Stimulated activated naive CD4-positive, alpha-beta T cell (primary cell): ENCODE measurements at places on chromosomes 12 and 14.

- DNase-seq, result no peak
Measured at GRCh38 chr12:56658921-56659320, 13.1 kb upstream of the ATP5F1B start.

DNA sequence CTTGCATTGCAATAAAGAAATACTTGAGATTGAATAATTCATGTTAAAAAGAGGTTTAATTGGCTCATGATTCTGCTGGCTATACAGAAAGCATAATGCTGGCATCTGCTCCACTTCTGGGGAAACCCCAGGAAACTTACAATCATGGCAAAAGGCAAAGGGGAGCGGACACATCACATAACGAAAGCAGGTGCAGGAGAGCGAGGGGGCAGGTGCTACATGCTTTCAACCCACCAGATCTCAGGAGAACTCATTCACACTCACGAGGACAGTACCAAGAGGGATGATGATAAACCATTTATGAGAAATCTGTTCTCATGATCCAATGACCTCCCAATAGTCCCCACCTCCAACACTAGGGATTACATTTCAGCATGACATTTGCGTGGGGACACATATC lies 172.6 kb downstream of the RASSF9 start:
- DNase-seq, result no peak

DNA sequence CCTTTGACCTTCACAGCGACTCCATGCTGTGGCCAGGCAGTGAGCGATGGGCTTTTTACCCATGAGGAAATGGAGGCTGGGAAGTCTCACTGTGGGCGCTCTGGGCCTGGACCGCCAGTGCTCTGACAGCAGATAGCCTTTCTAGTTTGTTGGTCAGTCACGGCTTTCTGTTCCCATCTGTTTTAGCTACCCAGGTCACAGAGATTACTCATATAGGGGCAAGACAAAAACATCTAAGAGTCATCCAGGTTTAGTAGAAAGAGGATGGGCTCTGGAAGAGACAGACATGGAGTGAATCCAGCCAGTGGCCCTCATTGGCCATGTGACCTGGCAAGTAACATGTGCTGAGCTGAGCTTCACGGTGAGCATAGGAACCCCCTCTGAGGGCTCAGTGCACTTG lies 68.6 kb downstream of the MARK3 start:
- DNase-seq, result no peak

DNA sequence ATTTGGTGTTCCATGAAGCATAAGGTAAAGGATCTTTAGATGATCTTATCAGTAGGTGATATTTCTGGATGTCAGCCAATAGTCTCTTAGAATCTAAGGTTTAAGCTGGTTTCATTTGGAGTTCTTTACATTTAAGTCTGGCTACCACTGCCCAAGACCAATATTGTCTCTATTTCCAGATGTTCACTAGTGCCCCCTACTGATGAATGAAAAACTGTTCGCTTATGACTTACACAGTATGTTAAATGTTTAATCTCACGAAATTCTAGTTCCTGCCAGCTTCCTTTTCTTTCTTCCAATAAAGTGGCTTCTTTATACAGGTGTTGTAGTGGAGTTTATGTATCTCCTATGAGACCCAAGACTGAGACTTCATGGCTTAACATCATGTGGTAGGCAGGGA lies 31.8 kb upstream of the MIS18BP1 start:
- DNase-seq, result no peak

DNA sequence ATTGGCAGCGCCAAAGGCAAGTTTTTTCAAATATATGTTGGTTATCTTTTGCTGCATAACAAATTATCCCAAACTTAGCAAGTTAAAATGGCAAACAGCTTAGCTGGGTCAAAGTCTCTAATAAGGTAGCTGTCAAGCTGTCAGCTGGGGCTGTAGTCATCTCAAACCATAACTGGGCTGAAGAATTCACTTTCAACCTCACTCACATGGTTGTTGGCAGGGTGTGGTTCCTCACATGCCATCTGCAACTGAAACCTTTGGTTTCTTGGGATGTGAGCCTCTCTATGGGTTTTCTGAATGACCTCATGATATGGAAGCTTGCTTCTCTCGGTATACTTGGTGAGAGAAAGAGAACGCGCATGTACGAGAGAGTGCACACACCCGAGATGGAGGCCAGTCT lies 125.4 kb downstream of the LRIG3 start:
- no peak for DNase-seq

- DNase-seq, result no peak
Measured at GRCh38 chr12:113983265-113983664, 17.1 kb upstream of the RBM19 start.

GRCh38 chr12:5230861-5231260 lies 187.2 kb downstream of the KCNA5 start:
- DNase-seq, result no peak

GRCh38 chr12:48812389-48812788 lies 5.9 kb upstream of the CACNB3 start:
- DNase-seq, result no peak

DNA sequence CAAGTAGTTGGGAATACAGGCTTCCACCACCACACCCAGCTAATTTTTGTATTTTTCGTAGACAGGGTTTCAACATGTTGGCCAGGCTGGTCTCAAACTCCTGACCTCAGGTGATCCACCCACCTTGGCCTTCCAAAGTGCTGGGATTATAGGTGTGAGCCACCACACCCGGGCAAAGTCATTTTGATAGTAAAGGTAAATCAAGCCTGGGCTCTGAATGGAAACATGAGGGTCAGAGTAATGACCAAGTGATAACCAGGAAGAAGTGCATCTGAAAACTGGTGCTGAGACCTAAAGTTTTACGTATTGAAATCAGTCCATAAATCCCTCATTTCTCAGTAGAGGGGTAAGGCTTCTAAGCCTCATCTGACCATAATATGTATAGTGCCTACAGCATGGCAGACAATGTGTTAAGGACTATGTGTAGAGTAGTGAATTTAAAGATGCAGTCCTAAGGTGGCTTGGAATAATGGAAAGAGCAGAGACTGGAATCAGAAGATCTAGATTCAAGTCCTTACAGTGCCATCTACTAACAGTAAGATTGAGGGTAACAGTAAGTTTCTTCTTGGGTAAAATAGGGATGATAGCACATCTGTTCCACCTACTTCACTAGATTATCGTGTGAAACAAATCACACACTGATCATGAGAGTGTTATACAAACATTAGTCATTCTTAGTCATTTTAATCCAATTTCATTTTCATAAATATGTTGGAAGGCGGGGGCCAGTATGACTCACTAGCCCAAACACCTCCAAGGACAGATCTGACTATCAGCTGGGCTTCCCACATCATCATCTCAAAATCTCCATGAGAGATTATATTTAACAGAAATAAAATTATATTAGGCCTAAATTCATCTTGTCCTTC lies 11.2 kb downstream of the MAP4K5 start:
- no peak for DNase-seq

DNA sequence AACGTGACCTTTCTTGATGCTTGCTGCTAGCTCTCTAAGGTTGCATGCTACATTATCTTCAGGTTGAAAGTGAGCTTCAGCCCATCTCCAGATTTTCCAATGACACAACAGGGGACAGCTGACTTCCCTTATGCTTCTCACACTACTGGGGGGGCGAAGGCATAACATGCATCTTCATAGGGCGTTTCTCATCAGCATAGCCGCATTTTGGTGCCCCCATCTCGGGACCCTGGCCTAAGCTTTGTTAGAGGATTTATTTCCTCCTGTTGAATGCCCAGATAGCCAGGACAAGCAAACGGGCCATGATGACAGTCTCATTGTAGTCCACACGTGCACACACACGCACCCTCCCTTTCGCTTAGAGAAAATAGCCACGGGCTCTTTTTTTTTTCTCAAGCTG lies 30.7 kb downstream of the SSPN start:
- no peak for DNase-seq

DNA sequence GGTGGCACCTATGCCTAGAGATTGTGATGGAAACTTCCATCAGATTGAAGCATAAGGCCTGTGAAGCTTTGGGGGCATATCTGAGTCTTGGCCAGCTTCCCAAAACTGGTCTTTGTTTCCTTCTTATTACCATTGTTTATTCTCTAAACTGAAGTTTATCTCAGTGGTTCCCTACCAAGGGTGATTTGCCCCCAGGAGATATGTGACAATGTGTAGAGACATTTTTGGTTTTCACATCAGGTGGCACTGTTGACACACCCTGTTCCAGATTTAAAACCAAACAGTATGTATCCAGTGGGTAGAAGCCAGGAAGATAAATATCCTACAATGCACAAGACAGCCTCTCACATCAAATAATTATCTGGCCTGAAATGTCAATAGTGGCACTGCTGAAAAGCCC lies 22.1 kb downstream of the RASSF9 start:
- no peak for DNase-seq

DNA sequence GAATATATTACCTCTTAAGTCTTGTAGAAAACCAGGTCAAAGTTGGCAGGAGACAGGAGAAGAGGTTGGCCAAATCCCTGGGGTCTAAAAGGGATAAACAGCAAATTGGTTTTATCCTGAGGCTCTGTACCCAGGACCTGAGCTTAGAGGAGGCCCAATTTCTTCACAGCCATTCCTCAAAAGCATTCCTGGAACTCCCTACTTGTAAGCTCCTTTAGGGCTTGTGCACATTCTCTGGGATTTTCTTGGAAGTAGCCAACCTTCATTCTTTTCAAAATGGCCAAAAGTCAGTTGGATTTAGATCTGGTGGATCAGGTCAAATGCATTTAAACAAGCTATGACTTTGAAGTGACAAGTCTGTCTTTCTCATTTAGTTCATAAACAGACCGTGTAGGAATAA lies 152.1 kb upstream of the PLXNC1 start:
- DNase-seq, result no peak

DNA sequence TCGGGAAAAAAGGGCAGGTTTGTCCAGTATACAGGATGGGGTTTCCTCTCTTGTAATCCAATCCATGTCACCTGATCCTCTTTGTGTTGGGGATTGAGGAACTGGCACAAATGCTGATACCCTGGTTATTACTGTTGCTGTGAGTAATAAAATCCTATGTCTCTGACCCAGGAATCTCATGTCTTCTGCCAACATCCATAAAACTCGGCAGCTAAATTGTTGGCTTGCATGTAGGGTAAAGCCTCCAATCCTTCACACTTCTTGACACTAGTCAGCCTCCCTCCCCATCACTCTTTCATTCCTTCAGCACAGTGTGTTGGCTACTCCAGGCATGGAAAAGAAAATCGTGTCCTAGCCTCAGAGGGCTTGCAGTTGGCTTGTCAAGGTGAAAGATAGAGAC lies 9.2 kb upstream of the NOS1 start:
- DNase-seq, result no peak

- peak; percentile 74 for DNase-seq
Measured at GRCh38 chr12:56338308-56339157, at the start of gene IL23A. Gene IL23A, plus strand, starts transcription at chr12:56338884. Its CDS starts 161 bp downstream, at chr12:56339045.

GRCh38 chr14:86912709-86913108 lies 1080.3 kb downstream of the GALC start:
- no peak for DNase-seq
